Inflammatory macrophage treated with lipopolysaccharide for 4 hours (primary cell): ENCODE measurements at places on chromosomes 2 and 18.

DNA sequence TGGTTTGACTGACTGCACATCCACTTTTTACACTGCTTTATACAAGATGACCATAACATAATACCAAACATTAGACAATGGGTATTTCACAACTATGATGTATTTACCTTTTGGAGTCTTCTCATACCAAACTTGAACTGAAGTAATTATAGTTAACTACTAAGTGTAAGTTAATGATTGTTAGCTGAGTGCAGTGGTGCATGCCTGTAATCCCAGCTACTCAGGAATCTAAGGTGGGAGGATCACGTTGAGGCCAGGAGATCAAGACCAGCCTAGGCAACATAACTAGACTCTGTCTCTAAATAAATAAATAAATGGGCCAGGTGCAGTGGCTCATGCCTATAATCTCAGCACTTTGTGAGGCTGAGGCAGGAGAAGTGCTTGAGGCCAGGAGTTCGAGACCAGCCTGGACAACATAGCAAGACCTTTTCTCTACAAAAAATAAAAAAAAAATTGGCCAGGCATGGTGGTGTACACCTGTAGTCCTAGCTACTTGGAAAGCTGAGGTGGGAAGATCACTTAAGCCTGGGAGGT lies 44.9 kb upstream of the ORC2 start:
- no peak for DNase-seq

GRCh38 chr2:232611559-232612218 lies 21.7 kb upstream of the EFHD1 start:
- peak; percentile 56 for DNase-seq

DNA sequence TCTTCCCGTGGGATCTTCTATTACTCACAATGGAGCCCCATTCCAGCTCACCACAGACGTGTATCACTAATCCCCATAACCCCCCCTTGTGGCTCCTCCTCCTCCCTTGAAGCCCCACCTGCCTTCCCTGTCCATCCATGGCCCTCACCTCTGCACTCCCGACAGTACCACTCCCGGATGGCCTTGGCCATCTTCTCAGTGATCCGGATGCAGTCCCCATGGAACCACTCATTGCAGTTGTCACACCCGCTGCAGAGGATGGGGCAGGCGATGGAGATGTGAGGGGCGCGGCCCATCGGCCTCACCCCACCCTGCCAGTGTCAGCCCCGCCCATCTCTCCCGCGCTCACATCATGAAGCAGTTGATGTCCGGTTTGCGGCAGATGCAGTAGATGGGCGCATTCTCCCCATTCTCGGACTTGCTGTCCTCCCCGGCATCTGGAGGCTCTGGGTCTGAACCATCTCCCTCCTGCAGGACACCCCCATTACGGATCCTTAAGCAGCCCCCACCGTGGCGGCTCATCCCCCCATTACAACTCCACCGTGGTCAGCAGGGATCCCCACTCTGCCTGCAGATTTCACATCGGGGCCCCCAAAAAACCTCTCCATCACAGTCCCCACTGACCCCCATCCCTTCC lies 983 bp downstream of the CXXC1 start:
- peak; percentile 20 for DNase-seq

- no peak for DNase-seq
These were observed 256.2 kb upstream of the CDH20 start for GRCh38 chr18:61076986-61077385.

- DNase-seq, result no peak
These were observed 238.4 kb downstream of the ZEB2 start for GRCh38 chr2:144281476-144281875.

GRCh38 chr2:232345251-232345650 lies 33.3 kb upstream of the ALPP start:
- DNase-seq, result no peak

- no peak for DNase-seq
These were observed 116.5 kb upstream of the DLX2 start for GRCh38 chr2:172219201-172219600.

DNA sequence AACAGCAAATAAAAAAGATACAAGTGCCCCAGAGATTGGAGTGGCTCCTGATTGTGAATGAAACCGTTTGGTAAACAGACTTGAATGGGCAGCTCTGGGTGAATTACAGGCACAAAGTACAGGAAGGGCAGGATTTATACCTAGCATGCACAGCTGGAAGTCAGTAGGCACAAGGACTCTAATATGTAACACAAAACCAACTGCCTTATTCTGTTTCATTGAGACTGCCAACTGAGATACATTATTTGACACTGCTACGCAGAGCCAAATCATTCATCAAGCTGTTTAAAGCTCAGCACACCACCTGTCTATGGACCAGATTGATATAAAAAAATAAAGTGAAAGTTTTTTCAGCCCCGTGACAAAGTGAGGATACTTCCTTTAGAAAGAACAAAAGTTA lies 541.2 kb downstream of the NUP35 start:
- no peak for DNase-seq

DNA sequence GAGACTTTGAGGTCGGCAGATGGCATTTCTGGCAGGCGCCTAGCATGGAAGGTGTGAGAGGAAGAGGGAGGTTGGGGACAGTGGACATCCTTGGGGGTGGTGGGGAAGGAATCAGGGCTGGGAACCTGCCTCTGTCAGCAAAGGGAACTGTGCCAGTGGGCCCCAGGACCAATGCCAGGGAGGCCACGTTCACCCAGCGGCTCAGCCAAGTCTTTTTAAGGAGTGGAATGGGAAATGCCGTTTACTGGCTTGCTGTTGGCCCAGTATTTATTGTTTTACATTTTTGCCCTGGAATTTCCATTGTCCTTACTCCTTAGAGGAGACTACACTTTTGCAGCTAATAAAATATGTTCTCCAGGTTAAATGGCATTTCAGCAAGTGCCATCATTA lies 135.2 kb downstream of the MCFD2 start:
- no peak for DNase-seq

GRCh38 chr18:67926929-67927864 lies 410.7 kb upstream of the DSEL start:
- no peak for DNase-seq

DNA sequence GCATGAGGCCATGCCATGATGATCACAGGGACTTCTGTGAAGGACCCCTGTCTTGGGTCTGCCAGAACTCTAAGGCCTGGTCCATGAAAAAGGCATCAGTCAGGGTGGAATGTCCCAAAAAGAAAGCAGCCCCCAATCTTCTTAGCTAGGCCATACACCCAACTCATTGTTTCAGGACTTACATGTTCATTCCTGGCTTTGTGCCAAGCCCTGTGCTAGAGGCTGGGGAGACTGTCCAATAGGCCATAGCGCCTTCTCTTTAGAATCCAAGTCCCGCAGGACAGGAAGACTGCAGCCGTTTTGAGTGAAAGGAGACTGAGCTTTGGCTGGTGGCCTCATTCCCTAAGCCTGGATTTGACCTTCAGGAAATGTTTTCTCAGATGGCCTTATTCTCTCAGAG lies 247.3 kb downstream of the PRKCE start:
- DNase-seq, result no peak

DNA sequence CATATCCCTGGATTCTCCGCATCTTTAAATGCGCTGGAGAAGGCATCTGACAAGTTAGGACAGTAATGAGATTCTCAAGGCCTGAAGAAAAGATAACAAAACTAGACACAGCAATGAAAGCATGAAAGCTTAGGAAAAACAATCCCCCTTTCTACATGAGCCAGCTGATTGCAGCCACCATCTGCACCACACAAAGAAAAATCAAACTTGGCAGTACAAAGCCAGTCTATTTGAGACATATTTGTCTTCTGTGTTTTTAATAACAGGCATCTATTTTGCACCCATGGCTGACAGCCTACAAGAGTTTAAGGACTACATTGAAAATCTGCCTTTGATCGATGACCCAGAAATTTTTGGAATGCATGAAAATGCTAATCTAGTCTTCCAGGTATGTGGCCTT lies 83.6 kb downstream of the TRABD2A start:
- no peak for DNase-seq

DNA sequence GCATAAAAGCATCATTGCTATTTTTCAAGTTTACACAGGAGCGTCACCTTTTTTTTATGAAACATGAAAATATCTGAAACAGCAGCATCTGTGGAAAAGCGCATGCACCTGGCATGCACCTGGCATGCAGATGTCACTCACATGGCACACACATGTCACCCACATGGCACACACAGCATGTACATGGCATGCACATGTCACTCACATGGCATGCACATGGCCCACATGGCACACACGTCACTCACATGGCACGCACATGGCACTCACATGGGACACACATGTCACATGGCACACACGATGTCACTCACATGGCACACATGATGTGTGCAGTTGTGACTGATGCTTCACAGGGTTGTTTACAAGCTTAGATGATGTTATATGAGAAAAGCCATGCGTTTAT lies 188.0 kb downstream of the ZNF407 start:
- DNase-seq, result no peak

DNA sequence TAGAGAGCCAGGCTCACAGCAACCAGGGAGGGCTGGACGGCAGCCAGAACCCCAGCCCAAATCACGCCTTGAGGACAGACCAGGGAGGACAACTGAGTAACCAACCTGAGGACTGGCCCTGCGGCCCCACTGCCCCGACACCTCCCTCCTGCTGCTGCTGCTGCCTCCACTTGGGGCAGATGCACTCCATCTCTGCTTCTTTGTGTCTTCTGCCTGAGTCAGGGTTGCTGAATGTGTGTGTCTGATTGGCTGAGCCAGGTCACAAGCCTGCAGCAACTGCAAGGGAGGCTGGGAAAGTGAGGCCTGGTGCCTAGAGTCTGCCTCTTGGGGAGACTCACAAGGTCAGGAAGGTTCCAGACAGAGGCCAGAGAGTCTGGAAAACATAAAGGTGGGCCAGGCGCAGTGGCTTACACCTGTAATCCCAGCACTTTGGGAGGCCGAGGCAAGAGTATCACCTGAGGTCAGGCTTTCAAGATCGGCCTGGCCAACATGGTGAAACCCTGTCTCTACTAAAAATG lies 83.4 kb downstream of the ZFP36L2 start:
- DNase-seq, result peak; percentile 31

DNA sequence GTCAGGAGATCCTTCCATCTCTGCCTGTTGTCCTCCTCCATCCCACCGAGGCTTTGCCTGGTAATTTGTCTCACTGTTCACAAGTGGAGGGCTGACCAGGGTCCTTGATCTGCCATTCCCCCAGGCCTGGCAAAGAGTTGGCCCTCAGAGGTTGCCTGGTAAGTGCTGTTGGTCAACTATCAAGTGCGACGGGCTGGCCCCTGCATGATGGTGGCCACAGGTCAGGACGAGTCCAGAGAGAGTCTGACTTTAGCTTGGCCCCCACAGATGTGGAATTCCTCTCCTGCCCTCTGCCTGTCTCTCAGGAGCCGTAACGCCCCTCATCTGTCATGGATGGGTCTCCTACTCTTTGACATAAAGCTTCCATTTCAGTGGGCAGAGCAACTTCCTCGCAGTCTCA lies 97.3 kb upstream of the SMIM21 start:
- no peak for DNase-seq

DNA sequence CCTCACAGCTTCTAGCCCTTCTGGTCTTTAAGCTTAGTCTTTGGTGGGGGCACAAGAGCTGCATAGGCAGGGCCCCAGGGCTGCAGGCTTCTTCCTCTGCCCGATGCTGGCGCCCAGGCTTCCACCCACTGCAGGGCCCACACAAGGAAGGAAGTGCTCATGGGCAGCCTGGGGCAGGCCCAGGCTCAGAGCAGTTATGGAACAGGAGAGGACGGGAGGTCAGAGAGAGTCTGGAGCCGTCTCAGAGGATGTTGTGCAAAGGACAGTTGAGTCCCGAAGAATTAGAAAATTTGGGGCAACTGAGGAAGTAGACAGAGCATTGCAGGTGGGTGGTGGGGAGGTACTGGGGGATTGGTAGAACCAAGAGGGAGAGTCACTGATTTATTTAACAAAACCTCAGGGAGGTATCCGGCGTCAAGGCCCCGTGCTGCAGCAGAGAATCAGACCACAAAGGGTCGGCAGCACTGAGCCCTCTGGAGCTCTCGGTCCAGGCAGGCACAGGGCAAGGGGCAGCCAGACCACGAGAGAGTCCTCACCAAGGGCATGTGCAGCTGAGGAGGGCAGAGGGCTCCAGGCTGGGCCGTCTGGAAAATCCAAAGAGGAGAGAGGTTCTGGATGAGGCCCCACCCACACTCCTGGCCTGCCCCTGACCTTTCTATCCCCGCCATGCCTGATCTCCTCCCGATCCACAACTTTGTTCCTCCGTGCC lies 110.8 kb upstream of the GLI2 start:
- no peak for DNase-seq

DNA sequence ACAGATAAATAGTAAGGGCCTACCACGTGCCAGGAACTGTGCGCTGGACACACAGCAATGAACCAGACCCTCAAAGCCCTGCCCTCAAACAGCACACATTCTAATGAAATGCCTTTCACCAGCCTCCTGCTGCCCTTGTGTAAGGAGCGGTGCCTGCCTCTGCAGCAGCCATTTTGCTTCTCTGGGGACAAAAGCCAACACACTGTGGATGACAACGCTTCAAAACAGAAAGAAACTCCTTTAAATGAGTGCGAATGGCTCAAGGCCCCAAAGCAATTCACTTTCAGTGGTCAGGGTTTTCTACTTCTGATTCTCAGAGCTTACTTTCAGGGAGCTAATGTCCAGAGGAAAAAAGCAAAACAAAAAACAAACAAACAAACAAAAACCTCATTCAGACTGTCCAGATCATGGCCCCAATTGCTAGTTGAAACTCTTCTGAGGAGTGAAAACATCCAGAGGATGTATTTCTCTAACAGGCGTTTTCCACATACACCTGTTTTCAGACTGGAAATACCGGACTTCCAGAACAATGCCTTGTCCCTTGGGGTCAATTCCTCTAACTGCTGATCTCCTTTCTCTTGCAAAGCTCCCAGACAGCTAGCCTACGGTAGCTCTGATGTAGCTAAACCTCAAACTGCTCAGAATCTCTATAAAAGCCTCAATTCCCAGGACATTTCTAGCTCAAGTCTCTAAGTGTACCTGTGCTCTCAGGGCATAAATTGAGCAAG lies 323.3 kb upstream of the ZNF521 start:
- no peak for DNase-seq

DNA sequence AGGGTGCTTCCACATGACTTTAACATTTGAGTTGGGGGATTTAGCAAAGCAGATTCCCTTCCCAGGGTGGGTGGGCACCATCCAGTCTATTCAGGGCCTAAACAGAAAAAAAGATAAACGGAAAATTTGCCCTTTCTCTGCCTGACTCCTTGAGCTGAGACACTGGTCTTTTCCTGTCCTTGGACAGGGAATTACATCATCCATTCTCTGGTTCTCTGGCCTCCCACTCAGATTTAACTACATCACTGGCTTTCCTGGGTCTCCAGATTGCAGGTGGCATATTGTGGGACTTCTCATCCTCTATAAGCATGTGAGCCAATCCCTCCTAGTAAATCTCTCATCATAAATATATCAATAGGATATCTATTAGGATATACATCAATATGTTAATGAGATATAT lies 25.8 kb downstream of the CAPN13 start:
- DNase-seq, result no peak

GRCh38 chr2:116074161-116074560 lies 1631.7 kb downstream of the DPP10 start:
- DNase-seq, result no peak

GRCh38 chr2:100894105-100894795 lies 74.3 kb downstream of the NPAS2 start:
- peak; percentile 56 for DNase-seq
